Activated CD4-positive, alpha-beta T cell treated with anti-CD3 and anti-CD28 coated beads for 1 hour (primary cell): ENCODE measurements at places on chromosomes 6 and 20.

DNA sequence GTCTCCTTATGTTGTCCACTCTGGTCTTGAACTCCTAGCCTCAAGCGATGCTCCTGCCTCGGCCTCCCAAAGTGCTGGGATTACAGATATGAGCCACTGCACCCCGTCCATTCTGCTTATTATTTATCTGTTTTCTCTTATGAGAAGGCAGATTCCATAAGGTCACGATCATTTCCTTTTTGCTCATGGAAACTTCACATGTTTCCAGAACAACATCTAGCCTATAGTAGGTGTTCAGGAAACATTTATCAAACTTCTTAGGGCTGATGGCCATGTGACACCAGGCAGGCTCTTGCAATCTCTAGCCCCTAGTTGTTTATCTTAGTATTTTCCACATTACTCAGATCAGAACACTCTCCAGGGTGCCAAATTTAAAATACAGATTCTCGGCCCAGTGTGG is 61.2 kb downstream of the ZFP64 start:
- no peak for DNase-seq

- DNase-seq: no peak
Measured at GRCh38 chr6:135266675-135267074, 85.6 kb downstream of the MYB start.

- DNase-seq: no peak
Measured at GRCh38 chr6:159961528-159961927, 7.4 kb upstream of the IGF2R start.

DNA sequence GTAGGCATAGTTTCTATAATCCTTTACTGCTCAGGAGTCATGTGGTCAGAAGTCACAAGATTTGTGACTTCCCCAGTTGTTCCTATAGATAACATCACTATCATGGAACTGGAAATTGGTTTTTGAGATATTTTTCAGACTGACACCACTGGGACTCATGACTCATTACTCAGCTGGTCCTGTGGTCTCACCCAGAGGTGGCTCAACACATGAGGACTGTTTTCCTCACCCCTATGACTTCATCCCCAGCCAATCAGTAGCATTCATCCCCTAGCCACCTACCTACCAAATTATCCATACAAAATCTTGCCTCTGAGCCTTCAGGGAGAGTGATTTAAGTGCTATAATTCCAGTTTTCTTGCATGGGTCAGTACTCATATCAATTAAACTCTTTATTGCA is 1217.7 kb downstream of the EPHA7 start:
- no peak for DNase-seq

- no peak for DNase-seq
Measured at GRCh38 chr20:1621316-1621715, 1.5 kb upstream of the SIRPB1 start.

DNA sequence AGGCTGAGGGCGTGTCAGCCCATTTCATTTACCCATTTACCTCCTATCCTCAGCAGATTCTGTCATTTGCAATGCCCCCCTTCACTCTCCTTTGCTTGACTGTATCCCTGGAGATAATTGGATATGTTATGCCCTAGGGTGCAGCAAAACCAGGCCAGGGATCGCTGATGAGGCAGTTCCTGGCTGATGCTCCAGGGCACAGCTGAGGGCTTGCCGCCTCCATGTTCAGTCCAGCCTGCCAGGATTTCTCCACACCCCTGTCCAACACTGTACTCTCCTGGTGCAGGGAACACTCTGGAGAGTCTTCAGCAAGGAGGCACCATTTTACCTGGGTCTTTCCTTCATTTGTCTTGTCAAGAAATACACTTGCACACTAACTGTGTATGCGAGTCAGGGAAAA is 532.1 kb upstream of the CHD6 start:
- no peak for DNase-seq

GRCh38 chr6:109461733-109462526 is 6.4 kb upstream of the MICAL1 start:
- DNase-seq: no peak

- no peak for DNase-seq
Measured at GRCh38 chr6:137699031-137699683, 167.9 kb upstream of the TNFAIP3 start.

DNA sequence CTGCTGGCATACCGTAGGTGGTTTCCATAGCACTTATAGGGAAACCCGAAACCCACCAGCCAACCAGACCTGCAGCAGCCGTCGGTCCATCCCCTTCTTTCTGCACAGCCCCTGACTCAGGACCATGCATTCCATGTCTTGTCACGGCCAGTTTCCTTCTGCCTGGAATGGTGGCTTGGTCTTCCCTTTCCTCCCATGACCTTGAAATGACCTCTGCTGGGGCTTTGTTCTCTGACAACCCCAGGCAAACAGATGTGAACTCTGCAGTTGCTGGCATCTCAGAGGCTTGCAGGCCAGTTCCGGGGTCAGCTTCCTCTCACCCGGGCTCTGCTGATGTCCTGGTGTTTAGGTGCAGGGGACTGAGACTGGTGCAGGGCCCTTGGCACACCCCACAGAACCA is 250.8 kb downstream of the SMOC2 start:
- DNase-seq: no peak

GRCh38 chr6:106534564-106534982 is 94.7 kb downstream of the RTN4IP1 start:
- DNase-seq: no peak

- no peak for DNase-seq
Measured at GRCh38 chr6:14283600-14284235, 166.1 kb downstream of the CD83 start.

DNA sequence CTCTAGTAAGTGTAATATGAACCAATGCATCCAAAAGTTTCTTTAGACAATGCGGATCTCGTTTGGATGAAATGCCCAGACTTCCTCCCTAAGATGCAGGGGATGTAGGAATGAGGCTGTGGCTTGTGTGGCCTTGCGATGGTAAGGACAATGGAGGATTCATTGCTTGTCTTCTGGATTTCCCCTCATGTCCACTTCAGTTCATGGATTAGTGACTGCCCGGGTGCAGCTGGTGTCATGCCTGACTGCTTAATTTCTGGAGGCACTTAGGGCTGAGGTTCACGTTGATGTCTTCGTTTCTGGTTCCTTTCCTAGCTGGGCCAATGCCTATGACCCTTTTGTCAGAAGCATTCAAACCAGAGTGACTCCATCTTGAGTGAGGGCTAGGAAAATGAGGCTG is 93.8 kb downstream of the SCP2D1 start:
- DNase-seq: no peak

GRCh38 chr6:13702809-13703302 is 8.8 kb downstream of the RANBP9 start:
- no peak for DNase-seq

DNA sequence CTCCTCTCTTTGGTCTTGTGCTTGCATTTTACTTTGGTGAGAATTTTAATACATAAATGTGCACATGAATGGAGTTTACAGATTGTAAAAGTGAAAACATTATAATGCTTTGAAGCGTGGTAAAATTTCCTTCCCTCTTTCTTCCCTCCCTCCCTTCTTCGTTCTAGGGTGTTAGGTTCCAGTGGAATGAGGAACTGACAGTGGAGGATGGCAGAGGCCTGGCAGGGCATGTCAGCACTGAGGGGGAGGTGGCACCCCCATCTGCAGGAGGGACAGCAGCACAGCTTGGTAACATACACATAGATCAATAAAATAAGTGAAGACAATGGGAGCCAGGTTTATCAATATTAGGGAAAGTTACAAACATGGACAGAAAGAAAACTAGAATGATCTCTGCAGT is 47.5 kb downstream of the RNASET2 start:
- DNase-seq: no peak

DNA sequence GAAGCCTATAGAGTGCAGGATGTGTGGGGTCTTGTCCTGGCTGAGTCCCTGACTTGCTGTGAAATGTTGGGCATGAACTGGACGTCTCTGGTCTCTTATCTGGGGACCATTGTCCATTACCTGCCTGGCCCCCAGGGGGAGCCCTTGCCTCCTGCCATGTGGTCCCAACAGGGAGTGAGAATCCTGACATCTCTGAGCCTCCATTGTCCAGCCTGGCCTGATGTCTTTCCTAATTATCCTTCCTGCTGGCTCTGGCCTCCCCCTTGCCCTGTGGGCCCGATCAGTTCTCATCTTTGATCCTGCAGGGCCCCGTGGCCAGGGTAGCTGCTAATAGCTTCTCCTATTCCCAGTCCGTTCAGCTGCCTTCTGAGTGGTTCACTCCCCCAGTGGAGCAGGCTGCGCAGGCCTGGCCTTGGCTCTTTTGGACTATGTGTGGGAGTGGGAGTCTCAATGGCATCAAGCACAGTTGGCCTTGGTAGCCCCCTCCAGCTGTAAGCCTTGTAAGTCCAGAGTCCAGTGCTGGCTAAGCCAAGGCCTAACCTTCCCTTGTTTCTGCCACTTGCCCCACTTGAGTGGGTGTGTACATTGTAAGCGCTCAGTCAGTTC is 77.9 kb upstream of the RALY start:
- peak; percentile 35 for DNase-seq

- no peak for DNase-seq
Measured at GRCh38 chr6:104325341-104326172, 534.2 kb downstream of the HACE1 start.

DNA sequence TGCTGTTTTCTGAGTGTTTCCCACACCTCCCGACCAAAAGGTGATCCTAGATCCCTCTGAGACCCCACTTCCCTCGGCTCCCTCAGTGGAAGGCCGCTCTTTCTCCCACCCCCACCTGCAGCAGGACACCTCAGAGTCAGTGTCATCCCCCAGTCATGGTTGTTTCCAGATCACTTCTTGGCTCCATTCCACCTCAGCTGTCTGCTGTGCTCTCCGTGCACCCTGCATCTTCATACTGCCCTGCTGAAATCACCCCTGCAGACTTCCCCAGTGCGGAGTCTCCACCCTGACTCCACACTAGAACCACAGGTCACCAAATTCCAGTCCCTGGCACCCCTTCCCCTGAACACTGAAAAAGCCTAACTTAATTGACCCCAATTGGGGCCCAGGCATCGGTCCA is 255.1 kb upstream of the CDYL start:
- DNase-seq: no peak

DNA sequence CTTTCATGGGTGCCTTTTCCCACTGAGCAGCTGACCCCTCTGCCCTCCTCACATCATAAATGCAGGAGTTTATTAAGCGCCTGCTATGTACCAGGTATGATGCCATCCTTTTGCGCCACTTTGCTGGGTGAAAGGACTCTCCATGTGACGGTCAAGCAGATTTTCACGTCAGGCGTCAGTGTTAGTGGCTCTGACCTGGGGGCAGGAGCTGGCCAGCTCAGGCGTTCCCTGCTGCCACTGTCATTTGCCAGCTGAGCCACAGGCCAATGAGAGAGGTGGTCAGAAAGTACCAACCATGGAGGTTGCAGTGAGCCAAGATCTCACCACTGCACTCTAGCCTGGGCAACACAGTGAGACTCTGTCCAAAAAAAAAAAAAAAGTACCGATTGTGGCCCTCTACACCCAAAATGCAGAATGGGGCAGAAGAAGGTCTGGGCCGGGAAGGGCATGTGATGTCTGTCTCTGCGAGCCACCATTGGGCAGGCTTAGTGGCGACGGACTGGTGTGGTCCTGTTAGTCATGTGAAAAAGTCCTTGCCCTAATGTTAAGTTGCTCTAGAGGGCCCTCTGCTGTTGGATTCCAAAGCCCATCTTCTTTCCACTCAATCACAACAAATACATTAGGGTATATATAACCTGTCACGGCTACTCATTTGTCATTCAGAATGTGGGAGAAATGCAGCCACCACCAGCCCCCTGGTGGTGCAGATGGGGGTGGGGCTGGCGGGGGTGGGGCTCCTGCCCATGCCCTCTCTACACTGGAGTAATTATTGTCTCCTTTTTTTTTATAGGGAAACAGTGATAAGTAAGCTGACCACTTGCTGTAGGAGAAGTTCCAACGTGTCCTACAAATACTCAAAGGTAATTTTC is 18.4 kb upstream of the SLC22A1 start:
- no peak for DNase-seq

DNA sequence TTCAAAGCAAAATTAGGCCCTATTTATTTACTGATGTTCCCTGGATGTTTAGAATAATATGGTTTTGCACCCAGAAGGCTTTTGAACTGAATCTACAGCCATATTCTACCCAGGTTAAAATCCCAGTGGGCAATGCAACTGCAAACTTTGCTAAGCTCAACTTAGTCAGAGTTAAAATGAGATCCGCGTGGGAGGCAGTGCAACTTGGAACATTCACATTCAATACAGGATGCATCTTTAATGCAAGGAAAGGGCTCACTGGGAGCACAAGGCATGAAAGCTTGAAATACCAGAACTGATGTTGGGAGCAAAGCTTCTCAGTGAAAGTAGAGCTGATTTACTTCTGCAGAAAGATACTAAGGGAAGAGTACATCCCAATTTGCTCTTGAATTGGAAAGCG is 281.2 kb upstream of the DEFB112 start:
- no peak for DNase-seq

DNA sequence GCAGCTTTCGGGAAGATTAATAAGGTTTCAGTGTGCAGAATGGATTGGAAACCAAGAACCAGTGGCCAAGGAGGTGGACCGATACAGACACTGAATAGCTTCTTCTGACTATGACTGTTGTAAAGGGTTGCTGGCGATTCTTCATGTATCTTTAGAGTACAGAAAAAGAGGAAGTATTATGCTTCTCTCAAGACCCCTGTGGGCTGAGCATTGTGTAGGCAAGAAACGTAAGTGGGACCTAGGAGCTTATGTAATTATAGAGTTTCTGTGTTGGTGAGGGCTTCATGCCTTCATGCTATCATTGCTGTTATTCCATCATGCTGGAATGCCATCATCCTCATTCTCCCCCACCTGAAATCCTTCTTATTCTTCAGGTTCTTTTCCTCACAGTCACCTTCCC is 105.4 kb upstream of the AKIRIN2 start:
- no peak for DNase-seq

DNA sequence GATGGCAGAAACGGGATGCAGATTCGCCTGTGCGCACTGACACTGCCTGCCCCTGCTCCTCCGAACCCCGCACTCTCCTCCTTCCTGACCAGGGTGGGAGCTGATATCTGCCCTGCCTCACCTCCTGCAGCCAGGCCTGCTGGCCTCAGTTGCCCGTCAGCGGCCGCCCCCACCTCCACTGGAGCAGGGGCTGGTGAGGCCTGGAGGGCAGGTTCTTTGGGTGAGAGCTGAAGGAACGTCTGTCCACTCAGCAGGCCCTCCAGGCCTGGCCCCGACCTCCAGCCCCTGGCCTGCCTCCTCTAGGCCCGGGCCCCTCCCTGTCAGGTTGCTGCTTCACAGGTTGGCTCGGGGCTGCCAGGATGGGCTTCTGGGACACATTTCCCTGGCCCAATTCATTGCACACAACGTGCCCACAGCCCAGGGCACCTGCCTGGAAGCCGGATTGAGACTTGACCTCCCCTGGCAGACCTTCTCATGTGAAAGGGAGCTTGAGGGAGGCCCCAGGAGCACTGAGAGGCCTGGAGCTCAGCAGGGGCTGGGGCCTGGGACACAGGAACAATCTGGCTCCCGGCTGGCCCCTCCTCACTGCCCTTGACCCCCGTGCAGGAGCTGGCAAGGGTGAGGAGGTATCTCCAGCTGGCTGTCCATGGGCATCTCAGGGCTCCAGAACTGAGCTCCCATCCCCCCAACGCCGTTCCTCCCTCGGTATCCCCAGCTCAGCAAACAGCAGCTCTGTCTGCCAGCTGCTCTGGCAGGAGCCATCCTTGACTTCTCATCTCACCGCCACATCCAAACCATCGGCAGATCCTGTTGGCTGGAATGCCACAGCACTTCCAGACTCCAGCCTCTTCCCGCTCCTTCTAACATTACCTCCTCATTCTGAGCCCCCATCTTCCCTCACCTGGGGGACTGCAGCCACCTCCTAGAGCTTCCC is 39.5 kb downstream of the SPDEF start:
- no peak for DNase-seq
